ENCODE measurements at places on chromosomes 2 and 18. TPM values are rescaled to one million over a fixed set of nuclear protein-coding genes. Genes with fewer than 3 reads are reported as not detected.

SLC19A3 gene
- total RNA-seq, result 56.5 TPM

AP1S3 gene
- total RNA-seq, result 6.3 TPM

ZCCHC2 gene
- 25.5 TPM for total RNA-seq

DNA sequence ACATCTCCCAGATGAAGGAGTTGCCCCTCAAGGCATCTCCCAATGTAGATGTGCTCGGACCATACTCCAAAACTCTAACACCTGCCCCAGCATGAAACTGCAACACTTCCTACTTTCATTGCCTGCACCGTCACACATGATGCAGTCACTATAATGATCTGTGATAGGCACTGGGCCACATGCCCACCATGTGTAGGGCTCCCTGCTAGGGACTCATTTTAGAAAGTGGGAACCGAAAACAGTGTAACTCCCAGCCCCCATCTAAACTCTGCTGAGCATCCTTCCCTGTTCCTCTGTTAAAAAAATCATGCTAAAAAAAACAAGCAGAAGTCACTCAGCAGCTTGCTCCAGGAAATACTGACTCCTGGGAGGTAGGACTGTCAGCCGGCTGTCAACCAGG, 496.1 kb upstream of the RAB6C start:
- no peak overlapping the region for H3K27ac ChIP-seq
- no peaks in the 10 kb centered on the region for H3K36me3 ChIP-seq
- no peaks in the 10 kb centered on the region for H3K27me3 ChIP-seq
- DNase-seq, result no peak

DNA sequence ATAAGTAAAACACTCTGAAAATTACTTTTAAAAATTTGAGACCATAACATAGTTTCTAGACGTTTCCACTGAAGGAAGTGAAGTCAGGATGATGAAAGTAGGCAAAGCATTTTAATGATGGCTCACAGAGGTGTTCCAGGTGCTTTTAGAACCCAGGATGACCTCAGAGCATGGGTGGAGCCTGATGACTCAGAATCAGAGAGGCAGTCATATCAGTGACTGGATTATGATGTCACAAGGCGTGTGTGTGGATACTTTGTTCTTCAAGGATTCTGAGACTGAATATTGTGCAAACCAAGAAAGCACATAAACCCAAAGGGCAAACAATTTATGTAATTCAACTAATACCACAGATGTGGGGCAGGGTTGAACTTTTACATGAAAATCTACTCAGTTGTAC, 208.0 kb upstream of the FBXO11 start:
- H3K4me3 ChIP-seq, result no peak overlapping the region
- no peak overlapping the region for H3K27ac ChIP-seq
- H3K27me3 ChIP-seq, result no peaks in the 10 kb centered on the region
- H3K36me3 ChIP-seq, result no peaks in the 10 kb centered on the region
- DNase-seq, result no peak

- H3K4me3 ChIP-seq, result no peak overlapping the region
- H3K27ac ChIP-seq, result no peak overlapping the region
- peaks cover 13% of the 10 kb centered on the region for H3K4me1 ChIP-seq
- DNase-seq, result no peak
These were observed 6.8 kb downstream of the THUMPD2 start for GRCh38 chr2:39772086-39772811.

- H3K4me1 ChIP-seq, result no peaks in the 10 kb centered on the region
- no peak for DNase-seq
- no peak overlapping the region for H3K4me3 ChIP-seq
- H3K27me3 ChIP-seq, result no peaks in the 10 kb centered on the region
- no peak overlapping the region for H3K27ac ChIP-seq
These were observed 28.6 kb upstream of the NFU1 start for GRCh38 chr2:69465513-69466456.

- no peaks in the 10 kb centered on the region for H3K4me1 ChIP-seq
- DNase-seq, result no peak
- H3K27ac ChIP-seq, result no peak overlapping the region
- no peak overlapping the region for H3K4me3 ChIP-seq
- no peaks in the 10 kb centered on the region for H3K27me3 ChIP-seq
These were observed 32.8 kb upstream of the DNAH7 start for GRCh38 chr2:196101325-196101991.

GRCh38 chr18:63138436-63139340, 180.9 kb downstream of the BCL2 start:
- H3K27me3 ChIP-seq, result no peaks in the 10 kb centered on the region
- peaks cover 6% of the 10 kb centered on the region for H3K4me1 ChIP-seq
- no peaks in the 10 kb centered on the region for H3K36me3 ChIP-seq
- DNase-seq, result peak; percentile 55

GRCh38 chr2:46580416-46580815, 101.1 kb downstream of the TMEM247 start:
- H3K4me1 ChIP-seq, result no peaks in the 10 kb centered on the region
- no peak overlapping the region for H3K27ac ChIP-seq
- no peak overlapping the region for H3K4me3 ChIP-seq
- H3K36me3 ChIP-seq, result peaks cover 5% of the 10 kb centered on the region

GRCh38 chr2:168466190-168466737, 10.2 kb downstream of the CERS6 start:
- DNase-seq, result no peak
- H3K4me1 ChIP-seq, result peaks cover 7% of the 10 kb centered on the region
- H3K4me3 ChIP-seq, result no peak overlapping the region
- no peaks in the 10 kb centered on the region for H3K36me3 ChIP-seq

- H3K27me3 ChIP-seq, result no peaks in the 10 kb centered on the region
- H3K27ac ChIP-seq, result no peak overlapping the region
- no peak for DNase-seq
- no peak overlapping the region for H3K4me3 ChIP-seq
- H3K4me1 ChIP-seq, result no peaks in the 10 kb centered on the region
These were observed 1.4 kb upstream of the IL36B start for GRCh38 chr2:113054066-113054465.

Data from lung (tissue), 17 donors.